ENCODE measurements at places on chromosomes 13 and 19.

- DNase-seq: no peak
These were observed 2.4 kb downstream of the THAP8 start for GRCh38 chr19:36051637-36052036.

- DNase-seq: no peak
These were observed 29.7 kb upstream of the SOHLH2 start for GRCh38 chr13:36244073-36244472.

- DNase-seq: no peak
These were observed 111.5 kb downstream of the TEX26 start for GRCh38 chr13:31043957-31044356.

DNA sequence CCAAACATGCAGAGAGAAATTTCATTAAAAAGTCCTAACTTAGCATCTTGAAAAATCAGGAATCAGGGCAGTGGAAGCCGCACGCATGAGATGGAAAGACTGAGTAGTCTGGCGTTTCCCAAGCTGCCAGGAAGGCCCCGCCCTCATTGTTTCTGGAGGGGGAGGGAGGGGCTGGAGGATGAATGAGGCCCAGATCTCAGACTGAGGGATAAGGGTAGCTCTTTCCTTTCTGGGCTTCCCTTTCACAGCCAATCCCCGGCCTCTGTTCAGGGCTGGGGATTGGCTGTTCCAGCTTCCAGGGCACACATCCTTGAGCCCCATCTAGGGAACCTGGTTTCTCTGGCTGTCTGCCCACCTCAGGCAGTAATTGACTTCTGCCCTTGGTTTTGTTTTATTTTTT is 7.3 kb downstream of the C19orf53 start:
- no peak for DNase-seq

GRCh38 chr19:42596391-42597072 is 1.8 kb upstream of the CEACAM8 start:
- DNase-seq: peak; percentile 27

DNA sequence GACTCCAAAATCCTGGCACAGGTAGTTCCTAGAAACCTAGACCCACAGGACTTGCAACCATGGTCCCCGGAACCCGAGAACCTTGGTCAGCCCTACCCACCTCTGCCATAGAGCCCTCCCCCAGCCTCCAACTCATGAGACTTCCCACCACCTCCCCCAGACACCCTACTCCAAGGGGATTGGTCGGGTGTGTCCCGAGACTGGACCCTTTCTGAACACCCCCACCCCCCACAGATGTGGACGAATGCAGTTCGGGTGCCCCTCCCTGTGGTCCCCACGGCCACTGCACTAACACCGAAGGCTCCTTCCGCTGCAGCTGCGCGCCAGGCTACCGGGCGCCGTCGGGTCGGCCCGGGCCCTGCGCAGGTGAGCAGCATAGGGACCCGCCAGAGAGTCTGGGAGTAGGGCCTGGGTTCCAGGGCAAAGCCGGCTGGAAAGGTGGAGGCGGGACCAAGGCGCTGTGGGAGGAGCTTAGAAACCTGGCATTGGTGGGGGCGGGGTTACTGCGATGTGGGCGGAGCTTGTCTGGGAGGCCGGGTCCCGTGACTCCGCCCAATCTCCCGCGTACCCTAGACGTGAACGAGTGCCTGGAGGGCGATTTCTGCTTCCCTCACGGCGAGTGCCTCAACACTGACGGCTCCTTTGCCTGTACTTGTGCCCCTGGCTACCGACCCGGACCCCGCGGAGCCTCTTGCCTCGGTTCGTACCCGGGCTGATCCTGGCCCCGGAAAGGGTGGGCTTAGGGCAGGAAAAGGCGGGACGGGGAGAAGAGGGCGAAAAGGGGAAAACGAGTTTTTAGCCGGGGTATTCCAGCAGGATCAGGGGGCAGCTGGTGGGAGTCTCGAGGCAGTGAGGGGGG is 11.9 kb downstream of the LTBP4 start:
- DNase-seq: peak; percentile 80

- DNase-seq: peak; percentile 2
These were observed 507 bp downstream of the ALG5 start for GRCh38 chr13:36998624-36999041.

GRCh38 chr13:50721672-50721992 is 121.9 kb downstream of the DLEU7 start:
- no peak for DNase-seq

- peak; percentile 60 for DNase-seq
These were observed 2.3 kb upstream of the LCP1 start for GRCh38 chr13:46184277-46184699.

GRCh38 chr19:6126335-6126974 is 9.0 kb upstream of the ACSBG2 start:
- DNase-seq: no peak

GRCh38 chr13:113283904-113284303 is 13.1 kb upstream of the LAMP1 start:
- DNase-seq: no peak

DNA sequence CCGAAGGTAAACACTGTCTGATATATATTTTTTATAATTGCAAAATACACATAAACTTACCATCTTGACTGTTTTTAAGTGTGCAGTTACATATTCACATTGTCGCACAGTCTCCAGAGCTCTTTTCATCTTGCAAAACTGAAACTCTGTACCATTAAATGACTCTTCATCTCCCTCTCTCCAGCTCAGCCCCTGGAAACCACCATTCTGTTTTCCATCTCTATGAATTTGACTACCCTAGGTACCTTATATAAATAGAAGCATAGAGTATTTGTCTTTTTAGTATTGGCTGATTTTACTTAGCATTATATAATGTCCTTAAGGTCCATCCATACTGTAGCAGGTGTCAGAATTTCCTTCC is 45.8 kb downstream of the LRCH1 start:
- DNase-seq: no peak

GRCh38 chr19:46069806-46070341 is 29.1 kb upstream of the IGFL4 start:
- no peak for DNase-seq

- no peak for DNase-seq
These were observed 613 bp downstream of the ATP13A1 start for GRCh38 chr19:19662871-19663255.

DNA sequence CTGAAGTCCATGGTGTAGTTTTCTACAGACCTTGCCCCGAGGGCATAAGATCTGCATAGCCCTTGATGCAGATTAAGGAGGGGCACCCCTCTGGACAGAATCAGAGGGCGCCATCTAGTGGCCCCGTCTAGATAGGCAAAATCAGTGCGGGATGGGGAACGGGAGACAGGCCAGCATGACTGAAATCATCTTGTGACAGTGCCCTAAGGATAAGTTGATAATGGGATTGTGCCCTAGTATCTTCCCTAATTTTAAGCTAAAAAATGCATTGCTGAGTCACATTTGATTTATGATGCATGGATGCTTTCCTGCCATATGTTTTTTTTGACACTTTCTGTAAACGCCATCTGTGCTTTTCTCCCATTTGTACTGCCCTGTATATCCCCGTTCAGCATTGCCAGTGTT is 19.0 kb upstream of the GPI start:
- DNase-seq: peak; percentile 55

DNA sequence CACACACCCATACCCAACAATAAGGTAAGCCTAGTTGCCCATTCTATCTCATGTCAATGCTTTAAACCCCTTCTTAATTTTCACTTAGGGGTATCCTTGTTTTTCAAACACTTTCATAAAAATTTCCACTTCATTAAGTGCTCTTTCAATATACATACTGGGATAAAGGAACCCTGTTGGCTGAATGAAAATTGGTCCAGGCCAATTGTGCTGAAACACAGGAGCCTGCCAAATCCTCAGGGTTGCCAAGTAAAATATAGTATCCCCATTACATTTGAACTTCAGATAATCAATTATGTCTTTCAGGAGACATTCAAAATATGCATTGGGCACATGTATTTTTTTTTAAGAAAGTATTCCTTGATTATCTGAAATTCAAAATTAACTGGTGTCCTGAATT is 1131.1 kb downstream of the SLITRK1 start:
- DNase-seq: no peak

DNA sequence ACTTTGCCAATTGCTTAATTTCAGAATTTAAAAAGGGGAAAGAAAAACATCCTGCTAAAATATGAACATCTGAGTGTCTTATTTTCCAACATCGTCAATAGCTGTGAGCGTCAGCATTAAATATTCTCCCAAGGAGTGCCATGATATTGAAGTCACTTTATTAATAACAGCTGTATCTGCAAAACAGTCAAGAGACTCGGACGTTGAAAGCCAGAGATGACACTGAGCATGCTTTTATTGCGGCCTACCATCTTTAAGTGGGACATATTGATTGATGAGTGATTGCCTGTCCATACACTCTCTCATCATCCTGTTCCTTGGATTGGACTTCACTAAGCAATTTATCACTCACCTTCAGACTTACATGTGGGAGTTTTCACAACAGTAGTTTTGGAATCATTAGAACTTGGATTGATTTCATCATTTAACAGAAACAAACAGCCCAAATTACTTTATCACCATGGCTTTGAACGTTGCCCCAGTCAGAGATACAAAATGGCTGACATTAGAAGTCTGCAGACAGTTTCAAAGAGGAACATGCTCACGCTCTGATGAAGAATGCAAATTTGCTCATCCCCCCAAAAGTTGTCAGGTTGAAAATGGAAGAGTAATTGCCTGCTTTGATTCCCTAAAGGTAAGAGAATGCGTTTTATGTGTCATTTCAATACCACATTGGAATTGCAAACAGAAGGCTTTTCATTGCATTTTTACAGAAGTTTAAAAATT is 53.8 kb downstream of the MBNL2 start:
- no peak for DNase-seq

DNA sequence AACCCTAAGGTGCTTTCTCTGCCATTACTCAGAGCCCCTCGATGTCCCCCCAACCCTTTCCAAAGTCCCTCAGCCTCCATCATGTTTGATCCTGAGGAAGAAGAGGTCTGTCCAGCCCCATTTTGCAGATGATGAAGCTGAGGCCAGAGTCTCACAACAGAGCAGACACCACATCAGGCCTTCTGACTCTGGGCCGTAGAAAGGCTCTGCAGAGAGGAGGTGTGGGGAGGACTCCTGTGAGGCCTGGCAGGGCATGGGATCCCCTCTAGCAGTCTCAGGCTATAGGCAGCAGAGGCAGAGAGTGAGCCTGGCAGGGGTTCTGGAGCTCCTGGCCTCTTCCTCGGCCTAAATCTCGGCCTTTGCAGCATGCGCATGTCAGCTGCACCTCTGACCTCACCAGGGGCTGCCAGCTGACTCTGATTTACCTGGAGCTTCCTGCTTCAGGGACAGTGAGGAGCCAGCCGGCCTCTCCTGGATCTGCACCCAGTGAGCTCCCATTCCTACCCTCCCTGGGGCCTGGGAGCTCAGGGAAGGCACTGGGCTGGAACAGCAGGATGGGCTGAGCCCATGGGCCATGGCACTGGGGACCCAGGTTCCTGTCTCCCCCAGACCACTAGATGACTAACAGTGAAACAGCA is 41.7 kb upstream of the VSTM2B start:
- no peak for DNase-seq

- peak; percentile 78 for DNase-seq
These were observed at the start of gene WIZ for GRCh38 chr19:15449620-15450527. TSS of gene WIZ (minus strand) at chr19:15449956. CDS start at chr19:15448307, 1,649 bp downstream.

DNA sequence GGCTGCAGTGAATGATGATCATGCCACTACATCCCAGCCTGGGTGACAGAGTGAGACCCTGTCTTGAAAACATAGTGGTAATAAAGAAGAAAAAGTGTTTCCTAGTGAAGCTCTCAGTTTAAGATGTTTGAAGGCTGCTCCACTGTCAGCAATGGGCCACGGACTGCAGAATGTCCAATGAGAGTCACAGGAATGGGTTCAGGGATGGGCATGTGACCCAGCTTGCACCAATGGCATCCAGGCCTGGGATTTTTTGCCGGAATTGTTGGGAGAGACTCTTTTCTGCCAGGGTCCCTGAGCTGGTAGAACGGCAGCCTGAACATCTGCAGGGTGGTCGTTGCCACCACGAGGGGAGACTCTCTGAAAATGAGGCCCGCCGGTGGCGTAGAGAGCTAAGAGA is 6.3 kb downstream of the SHISA7 start:
- DNase-seq: no peak

Measured in stimulated activated CD4-positive, alpha-beta T cell treated with anti-CD3 and anti-CD28 coated beads, Interleukin-1b, Interleukin-23, amount 100 ng/mL, for 24 hours (primary cell).